A375 (cell line): ENCODE measurements at places on chromosomes 3 and 15. TPM values are rescaled to one million over a fixed set of nuclear protein-coding genes. Genes with fewer than 3 reads are reported as not detected.

The HIGD2B gene
- total RNA-seq, result 0.11 TPM in 1 of 2 replicates, not detected in the other

The IL12A gene
- total RNA-seq, result 9.7 and 14.2 TPM in 2 replicates

The OXSM gene
- total RNA-seq, result 7.6 and 8.4 TPM in 2 replicates

The CATSPER2 gene
- 1.1 and 2.0 TPM in 2 replicates for total RNA-seq

The ACP3 gene
- 0.24 and 0.60 TPM in 2 replicates for total RNA-seq

The SNURF gene
- 21.7 and 38.5 TPM in 2 replicates for total RNA-seq

The SLC22A13 gene
- 0.26 and 0.29 TPM in 2 replicates for total RNA-seq

The STRC gene
- total RNA-seq, result 0.21 TPM in 1 of 2 replicates, not detected in the other
